ENCODE measurements at places on chromosomes 2 and 18.

DNA sequence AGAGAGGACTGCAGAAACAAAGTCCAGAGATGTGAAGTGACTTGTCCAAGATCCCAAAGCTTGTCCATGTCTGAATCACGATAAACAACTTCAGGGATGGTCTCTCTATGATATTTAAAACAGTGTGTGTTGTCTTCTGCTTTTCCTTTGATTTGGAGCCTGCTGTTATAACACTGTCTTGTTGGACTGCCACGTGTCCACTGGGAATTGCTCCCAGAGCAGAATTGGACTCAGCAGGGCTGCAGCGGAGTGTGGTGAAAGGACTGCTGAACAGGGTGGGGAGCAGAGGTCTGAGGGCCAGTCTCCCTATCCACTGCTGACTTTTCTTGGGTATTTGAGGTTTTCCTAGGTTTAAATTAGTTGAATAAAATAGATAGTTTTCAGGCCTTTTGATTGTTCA, 68.3 kb downstream of the IL1R2 start:
- DNase-seq = no peak

GRCh38 chr2:17816396-17817245, at the start of gene MSGN1:
TSS of gene MSGN1 (plus strand) at chr2:17816460. CDS start at chr2:17816519, 59 bp downstream.
- DNase-seq = no peak

DNA sequence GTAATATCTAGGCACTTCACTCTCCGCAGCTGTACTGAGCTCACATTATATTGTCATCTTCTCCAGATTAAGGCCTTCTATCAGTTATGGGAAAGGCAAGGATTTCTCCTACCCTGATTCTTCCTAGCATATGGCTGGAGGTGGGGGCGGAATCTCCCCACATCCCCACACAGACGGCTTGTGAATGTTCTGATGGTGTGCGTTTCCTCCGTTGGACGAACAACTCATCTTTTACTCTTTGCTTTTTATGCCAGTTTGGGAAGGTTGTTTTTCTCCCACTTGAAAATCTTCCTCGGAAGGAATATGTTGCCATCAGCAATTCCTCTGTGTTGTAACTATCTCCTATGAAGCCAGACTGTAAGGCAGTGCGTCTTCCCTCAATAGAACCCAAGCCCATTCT, 24.3 kb downstream of the KLHL29 start:
- DNase-seq = no peak

DNA sequence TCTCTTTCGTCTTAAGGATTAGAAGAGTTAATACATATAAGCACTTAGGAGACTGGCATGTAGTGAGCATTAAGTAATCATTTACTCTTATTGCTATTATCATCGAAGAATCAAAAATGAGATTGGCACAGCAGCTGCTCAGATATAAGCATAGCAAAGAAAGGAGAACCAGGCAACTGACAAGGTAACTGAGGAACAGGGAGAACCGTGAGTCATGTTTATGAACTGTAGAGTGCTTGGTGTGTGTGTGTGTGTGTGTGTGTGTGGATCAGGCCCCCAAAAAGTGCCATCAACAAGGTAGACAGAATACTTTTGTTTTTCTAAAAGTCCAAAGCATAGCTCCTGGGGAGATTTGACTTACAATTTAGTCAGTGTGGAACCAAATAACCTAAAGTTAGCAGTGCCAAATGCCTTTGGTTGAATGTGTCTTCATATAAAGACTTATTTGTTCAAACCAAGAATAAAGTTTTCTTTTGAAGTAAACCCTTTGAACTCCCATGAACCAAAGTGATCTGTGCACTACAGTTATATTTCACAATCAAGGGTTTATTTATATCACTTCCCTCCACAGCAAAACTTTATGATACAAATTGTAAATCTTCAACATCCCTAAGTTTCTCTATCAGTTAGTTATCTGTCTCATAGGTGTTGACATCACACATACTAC, 660.6 kb downstream of the NYAP2 start:
- no peak for DNase-seq

GRCh38 chr2:146374505-146374904, 1470.3 kb upstream of the ACVR2A start:
- no peak for DNase-seq
